ELR (cell line): ENCODE measurements at places on chromosomes 7 and 10.

- no peak for DNase-seq
These were observed 57.1 kb upstream of the KCTD7 start for GRCh38 chr7:66571568-66571967.

GRCh38 chr10:68781613-68782574, 45.4 kb upstream of the STOX1 start:
- no peak for DNase-seq

DNA sequence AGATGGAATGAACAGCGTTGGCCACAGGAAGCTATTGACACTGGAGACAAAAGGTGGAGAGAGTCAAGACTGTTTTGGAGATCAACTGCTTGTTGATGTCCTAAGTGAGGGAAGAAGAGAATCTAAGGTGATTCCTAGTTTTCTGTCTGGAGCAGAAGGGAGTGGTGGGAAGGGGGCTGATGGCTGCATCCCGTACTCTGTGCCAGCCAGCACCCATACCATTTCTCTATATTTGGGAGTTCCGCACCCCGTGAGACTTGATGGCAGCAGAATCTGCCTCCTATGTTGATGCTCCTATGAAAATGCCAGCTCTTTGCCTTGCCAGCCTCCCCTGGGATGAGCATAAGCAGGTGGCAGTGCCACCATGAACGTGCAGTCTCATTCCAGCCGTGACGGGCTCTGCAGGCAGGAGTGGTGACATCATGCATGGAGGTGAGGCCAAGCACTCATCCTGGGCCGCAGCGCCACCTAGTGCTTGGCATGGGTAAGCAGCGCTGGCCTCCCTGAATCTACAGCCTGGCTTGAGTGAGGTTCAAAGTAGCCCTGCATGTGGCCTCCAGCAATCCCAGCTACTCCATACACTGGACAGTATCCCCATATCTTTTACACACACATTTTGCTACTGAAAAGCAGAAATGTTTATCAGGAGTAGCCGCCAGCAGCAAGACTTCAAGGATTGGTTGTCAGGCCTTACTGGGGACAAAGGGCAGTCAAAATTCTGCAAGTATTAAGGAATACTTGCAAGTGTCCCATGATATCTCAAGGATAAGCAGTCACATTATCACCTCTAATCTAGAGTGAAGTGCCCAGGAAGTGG, 43.0 kb downstream of the PODXL start:
- peak; percentile 85 for DNase-seq

DNA sequence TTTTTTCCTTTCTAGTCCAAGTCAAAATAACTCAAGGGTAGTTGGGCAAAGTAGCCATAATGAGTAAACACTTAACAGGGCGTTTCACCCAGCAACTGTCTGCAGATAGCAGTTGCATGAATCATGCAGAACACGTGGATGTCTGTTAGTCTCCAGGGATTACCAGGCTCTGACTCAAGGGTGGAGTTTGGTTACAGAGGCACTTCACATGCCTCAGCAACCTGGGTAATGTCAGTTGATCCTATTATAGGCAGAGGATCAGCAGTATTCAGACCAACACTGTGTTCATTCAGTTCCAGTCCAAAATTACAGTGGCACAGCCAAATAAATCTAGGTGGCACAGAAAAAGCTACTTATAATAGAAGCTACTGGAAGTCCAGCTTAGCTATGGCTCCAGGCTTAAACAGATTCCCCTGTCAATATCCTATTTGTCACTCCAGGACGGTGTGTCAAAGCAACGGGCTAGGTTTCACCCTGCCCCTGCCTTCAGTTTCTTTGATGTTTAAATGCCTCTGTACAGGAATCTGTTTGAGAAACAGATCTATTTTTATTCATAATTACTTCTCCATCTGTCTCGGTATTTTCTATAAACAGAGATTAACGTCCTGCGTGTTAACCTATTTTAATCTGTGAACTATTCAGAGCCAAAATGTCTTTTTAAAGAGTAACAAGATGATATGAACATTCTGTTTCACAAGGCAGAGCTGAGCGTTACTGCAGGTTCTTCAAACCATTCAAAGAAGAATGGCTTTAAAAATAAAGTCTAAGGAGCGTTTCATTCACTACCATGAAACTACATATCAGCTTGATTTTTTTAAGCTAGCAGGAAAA, 162.6 kb upstream of the AKR1E2 start:
- DNase-seq = peak; percentile 100

- DNase-seq = no peak
These were observed 27.9 kb downstream of the LRRC20 start for GRCh38 chr10:70354556-70354955.

DNA sequence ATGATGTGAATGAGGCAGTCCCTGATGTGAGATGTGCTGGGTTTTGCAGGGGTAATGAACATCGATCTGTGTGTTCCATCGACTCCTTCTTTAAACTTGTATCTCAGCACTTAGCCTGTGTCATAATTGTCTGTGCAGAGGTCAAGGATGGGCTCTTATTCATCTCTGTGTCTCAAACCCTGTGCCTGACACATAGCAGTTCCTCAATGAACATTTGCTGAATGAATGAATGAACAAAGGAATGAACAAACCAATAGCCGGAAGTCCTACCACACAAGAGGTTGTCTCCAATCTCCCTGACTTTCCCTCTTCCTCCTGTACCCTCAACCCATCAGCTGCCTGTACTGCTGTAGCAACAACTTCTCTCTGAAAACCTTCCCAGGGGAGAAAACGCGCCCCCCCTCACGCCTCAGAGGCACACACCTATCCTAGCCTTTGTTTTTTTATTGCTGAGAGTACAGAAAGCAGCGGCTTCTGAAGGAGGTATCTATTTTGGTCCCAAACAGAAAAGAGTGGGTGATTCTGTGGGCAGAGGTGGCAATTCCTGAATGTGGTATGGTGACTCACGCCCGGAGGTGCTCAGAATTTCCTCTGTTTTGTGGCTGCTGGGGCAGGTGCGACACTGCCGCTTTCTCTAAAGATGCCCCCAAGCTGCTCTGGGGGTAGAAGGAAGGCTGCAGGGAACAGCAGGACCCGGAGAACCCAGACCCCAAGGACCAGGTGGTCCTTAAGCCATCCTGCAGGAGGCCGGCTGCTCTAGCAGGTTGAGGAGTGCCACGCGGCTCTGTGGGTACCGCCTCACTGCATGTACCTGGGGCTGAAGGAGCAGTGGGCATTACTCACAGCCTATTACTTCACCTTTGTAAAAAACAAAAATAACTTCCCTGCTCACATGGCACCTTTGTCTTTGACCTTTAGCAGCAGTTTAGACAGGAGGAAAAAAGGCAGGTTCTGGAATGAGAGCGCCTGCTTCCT, 9.6 kb downstream of the IL2RA start:
- DNase-seq = no peak

- no peak for DNase-seq
These were observed 200.1 kb downstream of the SLC25A13 start for GRCh38 chr7:96121752-96122151.

DNA sequence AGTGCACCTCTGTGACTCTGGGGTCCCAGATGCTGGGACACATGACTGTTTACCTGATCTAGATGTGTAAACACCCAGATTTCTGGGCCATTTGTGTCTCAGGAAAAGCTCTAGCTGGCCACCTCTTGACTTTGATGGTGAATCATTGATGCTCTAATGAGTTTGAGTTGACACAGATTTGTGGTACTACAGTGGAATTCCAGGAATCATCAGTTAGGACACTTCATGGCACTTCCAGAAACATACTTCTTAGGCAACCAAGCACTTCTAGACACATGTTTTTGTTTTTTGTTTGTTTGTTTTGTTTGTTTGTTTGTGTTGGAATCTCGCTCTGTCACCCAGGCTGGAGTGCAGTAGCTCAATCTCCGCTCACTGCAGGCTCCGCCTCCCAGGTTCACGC, 302.2 kb upstream of the ZMIZ1 start:
- no peak for DNase-seq

DNA sequence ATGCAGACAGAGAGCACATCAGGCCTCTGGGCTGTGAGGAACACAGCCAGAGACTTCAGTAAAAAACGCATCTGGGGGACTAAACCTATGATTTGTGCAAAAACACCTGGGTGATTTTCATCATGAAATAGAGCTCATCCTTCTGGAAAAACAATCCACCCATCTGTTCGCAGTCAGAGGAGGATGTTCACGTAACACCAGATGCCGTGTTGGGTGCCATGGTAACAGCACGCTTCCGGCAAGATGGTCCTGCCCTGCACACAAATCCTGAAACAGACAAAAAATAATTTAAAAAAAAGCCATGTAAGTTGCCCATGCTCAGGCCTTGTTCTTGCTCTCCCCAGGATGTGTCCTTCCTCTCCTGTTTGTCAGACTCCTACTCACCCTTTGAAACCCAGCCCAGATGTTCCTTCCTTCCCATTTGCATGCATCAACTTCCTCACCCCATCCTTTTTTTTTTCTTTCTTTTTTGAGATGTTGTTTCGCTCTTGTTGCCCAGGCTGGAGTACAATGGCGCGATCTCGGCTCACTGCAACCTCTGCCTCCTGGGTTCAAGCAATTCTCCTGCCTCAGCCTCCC, 28.3 kb upstream of the GNA12 start:
- peak; percentile 25 for DNase-seq

- DNase-seq = no peak
These were observed at the start of gene GIMAP4 for GRCh38 chr7:150567169-150567568. GIMAP4 (plus strand) TSS chr7:150567390; CDS start chr7:150569902, 2,512 bp downstream.

DNA sequence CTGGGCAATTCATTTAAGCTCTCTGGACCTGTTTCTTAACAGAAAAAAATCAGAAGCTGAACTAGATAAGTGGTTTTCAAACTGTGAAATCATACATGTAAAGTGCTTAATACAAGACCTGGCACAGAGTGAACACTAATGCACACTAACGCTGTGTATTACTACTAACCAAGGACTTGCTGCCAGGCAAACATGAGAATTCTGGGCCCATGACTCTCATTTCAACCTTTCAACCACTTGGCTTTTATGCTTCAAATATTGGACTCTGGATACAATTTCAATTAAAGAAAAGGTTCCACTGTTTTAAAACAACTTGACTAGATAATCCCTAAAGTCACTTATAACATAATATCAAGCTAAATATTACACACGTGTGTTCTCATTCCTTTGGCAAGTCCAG, 73.4 kb downstream of the SRPK2 start:
- no peak for DNase-seq

- DNase-seq = no peak
These were observed 47.7 kb downstream of the CCDC71L start for GRCh38 chr7:106613279-106613678.

DNA sequence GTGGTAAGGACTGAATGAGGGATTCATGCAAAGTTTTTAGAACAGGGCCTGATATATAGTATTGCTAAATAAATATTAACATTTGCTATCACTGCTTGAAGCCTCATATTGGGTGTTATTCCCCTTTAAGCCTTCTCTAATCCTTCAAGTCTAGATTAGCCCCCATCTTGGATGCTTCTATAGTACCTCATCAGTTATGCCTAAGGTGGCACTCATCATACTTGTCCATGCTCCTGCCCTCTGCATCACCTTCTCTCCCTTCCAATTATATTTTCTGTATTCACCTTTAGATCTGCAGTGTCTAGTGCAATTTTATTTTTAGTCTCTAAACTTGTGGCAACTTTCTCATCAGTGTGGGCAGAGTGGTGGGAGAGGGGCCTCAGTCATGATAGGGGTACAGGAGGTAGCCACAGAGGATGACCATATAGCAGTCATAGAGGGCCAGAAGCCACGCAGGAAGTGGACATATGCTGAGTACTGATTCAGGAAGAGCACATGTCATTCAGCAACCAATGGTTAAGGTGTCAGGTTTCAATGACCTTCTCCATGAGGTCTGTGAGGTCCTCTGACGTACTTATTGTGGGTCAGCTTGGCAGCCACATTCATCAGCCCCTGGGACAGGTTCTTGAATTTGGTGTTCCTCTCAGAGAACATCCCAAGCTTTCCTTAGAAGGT, 2.5 kb downstream of the ENTPD1 start:
- no peak for DNase-seq

DNA sequence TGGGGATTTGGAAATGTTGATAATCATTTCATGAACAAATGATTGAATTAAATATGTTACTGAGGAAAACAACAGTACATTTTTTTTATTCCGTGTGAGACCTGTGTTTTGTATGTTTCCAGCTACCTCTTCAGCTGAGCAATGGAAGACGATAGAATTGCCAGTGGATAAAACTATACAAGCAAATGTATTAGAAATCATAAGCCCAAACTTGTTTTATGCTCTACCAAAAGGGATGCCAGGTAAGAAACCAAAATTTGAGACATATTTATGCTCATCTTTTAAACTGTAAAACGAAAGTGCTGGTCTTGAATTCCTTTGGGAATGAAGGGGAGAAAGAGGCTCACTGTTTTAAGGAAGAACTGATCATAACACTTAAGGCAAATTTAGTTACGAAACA, 17.8 kb upstream of the VWA2 start:
- DNase-seq = no peak

GRCh38 chr7:140239653-140239935, 62.8 kb upstream of the KDM7A start:
- DNase-seq = no peak

- no peak for DNase-seq
These were observed 749.2 kb upstream of the PCDH15 start for GRCh38 chr10:55550236-55550635.

DNA sequence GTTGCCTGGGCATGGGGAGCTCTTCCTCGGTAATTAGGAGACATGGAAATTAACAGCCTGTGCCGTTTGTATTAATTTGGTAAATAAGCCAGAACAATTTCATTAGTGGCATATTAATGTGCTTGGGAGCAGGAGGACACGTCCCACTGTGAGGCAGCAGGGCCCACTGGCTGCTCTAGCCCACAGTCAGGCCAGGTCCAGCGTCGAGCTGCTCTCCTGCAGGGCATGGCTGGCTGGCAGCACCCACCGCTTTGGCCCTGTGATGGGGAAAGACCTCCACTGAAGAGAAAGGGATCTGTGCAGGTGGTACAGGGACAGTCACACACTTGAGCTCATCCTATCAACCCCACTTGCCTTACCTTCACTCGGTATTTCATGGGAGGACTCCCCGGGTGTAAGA, 37.5 kb upstream of the LRRC4 start:
- no peak for DNase-seq

- DNase-seq = no peak
These were observed 603.1 kb upstream of the PCDH15 start for GRCh38 chr10:55404094-55404493.

- no peak for DNase-seq
These were observed 27.3 kb upstream of the FAM20C start for GRCh38 chr7:164882-165660.

DNA sequence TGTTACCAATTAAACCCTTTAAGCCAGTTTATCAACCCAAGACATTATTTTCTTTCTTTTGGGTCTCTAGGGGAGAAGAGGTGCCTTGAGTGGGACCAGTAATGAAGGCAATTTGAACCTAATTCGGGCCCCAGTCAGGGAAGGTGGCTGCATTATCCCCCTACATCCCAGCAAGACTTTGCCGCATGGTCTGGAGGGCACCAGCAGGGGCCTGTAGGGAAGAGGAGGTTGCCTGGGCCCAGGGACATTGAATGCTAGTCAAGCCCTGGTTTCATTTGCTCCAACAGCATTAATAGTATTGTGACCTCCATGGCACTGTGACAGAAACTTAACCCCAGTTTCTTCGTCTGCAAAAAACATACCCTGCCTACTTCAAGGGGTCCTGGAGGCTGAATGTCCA, 108.8 kb downstream of the CUX1 start:
- no peak for DNase-seq
